ENCODE measurements at places on chromosomes 7 and 10.

GRCh38 chr7:158110661-158111048 is 477.0 kb downstream of the PTPRN2 start:
- DNase-seq, result no peak

DNA sequence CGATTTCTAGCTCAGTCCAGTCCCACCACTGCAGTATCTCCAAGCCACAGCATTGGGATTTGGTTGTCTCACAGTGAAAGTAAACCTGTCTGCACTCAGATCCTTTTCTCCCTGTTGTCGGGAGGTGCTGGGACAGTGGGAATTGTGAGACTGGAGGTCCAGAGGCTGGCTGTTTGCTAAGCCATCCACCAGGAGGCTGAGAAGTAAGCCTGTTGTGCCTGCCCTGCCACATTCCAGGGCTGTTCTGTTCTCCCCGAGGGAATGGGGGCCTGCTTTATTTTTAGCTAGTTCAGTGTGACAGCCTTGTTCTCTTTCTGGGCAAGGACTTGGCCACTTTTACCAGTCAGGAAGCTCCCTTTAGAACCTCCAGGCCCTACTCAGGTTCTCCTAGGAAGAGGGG is 54.9 kb downstream of the HK1 start:
- DNase-seq, result no peak

DNA sequence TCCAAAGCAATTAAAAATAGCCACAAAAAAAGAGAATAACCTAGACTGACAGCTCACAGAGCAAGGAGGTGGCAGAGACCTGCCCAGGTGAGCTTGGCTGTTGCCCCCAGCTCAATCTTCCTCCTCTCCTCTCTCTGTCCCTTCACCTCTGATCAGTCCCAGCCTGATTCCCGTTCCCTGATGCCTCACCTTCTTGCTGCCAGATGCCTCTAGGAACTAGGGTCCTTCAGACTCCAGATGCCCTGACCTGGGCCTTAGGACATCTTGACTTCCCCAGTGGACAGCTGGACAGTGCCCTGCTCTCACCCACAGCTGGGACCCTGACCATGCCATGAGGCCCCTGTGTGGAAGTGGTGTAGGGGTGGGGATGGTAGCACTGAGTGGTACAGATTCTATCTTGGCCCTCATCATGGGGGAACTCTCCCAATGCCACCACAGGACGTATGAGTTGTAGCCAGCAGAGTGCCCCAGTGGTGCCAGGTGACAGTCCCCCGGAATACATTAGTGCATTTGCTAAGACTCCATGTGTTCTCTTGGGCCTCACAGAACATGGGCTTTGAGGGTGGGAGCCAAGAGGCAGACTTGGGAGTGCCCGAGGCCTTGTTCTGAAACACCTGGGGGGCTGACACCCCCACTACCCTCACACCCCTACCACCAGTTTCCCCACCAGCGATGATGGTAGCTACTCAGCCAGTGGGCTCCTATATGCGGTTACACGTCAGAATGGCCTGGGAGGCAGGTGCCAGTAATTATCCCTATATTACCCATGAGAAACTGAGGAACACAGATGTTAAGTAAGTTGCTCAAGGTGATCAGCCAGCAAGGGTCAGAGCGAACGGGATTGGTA is 2.0 kb downstream of the DEPP1 start:
- DNase-seq, result no peak

DNA sequence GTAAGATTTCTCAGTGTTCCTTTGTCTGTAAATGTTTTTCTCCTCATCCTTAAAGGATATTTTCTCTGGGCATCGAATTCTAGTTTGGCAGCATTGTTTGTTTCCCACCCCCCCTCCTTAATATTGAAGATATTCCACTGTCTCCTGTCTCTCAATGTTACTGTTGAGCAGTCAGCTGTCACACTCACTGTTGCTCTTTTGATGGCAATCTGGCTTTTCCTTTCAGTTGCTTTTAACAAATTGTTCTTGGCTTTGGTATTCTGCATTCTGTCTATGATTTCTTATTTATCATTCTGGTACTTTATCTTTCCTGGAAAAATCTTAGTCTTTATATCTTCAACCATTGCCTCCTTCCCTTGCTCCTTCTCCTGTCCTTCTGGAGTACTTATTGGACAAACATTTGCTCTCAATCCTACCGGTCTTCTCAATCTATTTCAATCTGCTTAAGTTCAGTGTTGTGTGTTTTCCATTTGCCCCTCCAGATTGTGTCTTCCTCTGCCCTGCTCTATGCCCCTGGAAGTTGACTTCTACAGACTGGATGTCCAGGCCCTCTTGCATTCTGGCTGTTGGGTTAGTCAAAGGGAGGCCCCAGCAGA is 9.3 kb upstream of the GTPBP4 start:
- no peak for DNase-seq

DNA sequence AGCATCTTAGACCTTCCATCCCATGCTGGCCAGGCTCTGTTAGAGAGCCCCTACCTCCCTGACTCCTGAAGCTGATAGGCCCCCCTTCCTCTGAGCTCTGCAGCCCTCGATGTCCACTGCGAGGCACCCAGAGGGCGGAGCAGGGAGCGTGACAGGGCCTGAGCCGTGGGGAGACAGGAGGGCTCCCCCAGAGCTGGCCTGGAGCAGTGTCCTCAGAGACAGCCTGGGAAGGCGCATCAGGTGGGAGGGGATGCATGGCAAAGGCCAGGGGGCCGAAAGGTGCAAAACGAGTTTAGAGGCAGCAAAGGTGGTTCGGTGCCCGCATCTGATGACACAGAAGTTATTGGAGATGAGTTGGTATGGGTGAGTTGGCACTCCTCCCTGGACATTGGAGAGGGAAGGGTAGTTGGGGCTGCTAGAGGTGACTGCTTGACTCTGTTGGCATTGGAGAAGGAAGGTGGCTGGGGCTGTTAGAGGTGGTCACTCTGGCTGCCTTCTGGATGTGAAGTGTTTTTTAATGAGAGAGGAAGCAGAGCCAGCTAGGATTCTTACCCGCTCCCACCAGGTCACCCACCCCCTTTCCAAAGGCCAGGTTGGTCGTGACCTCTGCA is 53.1 kb downstream of the PRF1 start:
- DNase-seq, result no peak

DNA sequence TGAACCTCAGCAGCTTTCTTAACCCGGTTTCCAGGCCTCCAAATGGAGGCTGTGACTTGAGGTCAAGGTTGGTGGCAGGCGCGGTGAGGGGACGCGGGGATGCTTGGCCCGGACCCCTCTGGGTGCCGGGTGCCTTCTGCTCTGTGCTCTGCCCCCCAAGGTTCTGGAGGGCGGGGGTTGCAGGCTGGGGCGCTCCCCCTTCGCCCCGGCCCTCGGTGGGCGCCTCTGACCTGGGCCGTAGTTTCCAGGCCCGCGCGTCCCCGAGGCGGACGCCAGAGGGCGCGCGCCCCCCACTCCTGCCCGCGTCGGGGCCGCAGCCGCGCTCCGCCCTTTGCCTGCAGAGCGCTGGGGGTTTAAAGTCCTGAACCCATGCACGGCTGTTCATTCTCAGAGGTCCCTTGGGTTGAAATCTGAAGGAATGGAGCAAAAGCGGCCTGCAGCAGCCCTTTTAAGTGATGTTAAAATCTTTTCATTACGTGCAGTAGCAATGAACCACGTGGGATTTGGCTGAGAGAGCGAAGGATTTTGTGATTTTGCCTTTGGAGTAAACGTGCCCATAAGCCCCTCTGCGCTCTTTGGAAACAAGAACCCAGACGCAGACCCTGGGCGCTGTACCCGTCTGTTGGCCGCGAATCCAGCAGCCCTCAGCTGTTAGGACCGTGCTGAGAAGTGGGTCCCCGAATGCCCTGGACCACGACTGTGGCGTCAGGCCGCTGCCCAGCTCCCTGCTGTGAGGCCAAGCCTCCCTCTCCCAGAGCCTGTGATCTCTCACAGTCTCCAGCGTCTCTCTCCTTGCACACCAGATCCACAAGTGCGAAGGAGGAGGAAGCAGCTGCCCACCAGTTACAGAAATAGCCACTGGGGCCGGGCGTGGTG is 135.0 kb downstream of the ACTR3B start:
- DNase-seq, result no peak

- DNase-seq, result peak; percentile 91
Measured at GRCh38 chr7:76303202-76304147, 1.0 kb downstream of the HSPB1 start.

- DNase-seq, result peak; percentile 64
Measured at GRCh38 chr7:43481902-43482678, 100.8 kb upstream of the STK17A start.

DNA sequence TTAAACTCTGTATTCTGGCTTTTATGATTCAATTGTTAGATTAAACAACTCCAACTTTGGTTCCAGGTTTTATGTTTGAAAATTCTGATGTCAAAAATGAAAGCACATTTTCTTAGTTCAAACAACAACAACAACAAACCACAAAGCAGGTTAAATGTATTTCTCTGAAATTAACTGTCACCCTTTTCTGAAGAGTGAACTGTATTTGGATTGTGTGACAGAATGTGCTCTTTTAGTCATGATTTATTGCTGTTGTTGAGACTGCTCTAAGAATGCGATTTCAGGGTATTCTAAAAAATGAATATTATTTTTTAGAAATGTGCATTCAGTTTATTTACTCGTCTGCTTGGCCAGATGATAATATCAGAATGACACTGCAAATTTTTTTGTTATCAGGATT is 144.1 kb downstream of the GNAI1 start:
- no peak for DNase-seq

GRCh38 chr10:93447970-93448369 is 34.2 kb downstream of the MYOF start:
- no peak for DNase-seq

GRCh38 chr7:136234040-136234439 is 256.9 kb upstream of the MTPN start:
- no peak for DNase-seq

DNA sequence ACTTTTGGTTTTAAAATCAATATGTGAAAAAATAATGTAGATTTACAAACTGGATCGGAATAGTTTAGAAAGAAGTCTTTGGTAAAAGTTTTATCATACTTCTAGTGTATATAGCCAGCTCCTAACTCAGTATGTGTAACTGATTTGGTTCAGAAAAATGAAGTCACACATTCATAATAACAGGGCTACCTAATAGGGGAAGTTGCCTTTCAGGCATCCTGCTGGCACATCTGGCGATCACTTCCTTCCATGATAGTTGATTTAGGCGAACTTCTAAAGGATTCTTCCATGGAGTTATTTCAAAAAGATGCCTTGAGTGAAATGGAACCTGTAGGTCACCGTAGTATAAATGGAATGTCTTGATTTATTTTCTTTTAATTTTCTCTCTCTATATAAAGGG is 69.1 kb downstream of the SHH start:
- no peak for DNase-seq

DNA sequence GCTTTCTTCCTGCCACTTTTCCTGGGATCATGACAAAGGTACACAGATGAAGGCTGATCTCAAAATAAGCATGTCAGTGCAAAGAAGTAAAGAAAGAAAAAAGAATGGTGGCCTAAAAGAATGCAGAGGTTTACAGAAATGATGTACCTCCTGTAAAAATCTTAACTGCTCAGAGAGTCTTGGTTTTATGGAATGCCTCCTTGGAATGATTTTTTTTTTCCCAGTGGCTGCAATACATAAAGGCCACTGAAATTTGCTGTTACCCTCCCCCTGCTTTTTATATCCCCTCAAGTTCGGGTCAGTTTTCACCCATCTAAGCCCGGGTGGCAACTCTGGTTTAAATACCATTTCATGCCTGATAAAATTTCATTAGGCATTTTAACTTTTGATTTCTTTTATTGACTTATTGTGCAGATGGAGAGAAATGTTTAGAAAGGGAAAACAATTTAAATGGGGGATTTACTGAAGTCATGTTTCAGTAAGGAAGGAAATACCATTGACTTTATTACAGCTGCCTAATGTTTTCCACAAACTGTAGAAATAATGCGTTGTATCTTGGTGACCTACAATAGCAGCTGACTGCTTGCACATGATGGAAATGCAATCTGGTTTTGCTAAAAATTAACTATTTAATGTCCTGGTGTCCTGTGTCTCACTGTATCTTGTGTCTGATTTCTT is 102.5 kb downstream of the SAMD9 start:
- peak; percentile 77 for DNase-seq

- no peak for DNase-seq
Measured at GRCh38 chr7:70728872-70729552, 402.9 kb upstream of the GALNT17 start.

GRCh38 chr10:5479481-5480161 is 19.7 kb downstream of the CALML5 start:
- no peak for DNase-seq

- DNase-seq, result no peak
Measured at GRCh38 chr7:106290319-106290718, 5.5 kb upstream of the NAMPT start.

- DNase-seq, result no peak
Measured at GRCh38 chr10:99834410-99834809, 52.0 kb downstream of the ABCC2 start.

- no peak for DNase-seq
Measured at GRCh38 chr10:68238371-68238770, 6.5 kb upstream of the ATOH7 start.

DNA sequence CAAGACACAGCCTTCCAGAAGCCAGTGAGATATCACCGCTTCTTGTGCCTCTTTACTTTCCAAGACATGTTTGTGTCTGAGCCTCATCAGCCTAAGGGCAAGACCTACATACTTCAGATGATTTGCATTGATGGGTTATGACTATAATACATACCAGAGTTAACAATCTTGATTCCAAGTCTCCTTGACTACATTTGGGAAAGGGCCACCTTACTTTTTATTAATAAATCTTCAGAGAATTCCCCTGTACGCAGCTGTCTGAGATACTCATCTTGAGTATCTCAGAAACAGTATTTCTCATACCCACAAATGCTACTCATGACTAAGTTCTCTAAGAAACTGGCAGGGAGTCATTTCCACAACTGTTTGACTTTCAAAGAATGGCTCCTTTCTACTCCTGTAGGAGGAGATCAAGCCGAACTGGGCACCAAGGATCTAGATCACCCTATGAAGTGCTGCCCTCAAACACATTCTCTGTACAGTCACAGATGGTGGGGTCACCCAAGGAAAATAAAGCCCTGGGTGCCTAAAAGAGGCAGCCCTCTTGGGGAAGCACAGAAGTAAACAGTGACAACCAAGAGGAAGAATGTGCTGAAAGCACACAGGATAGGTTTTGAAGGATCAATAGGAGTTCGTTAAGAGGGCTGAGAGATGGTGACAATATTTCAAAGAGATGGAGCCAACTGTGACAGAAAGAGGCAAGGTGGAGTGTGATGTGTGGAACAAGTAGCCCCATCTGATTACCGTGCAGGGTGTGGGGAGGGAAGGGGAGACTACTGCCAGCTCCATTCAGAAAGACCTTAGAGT is 138.9 kb downstream of the JAZF1 start:
- peak; percentile 89 for DNase-seq
